ENCODE measurements at places on chromosomes 3 and 15.
A peak's percentile ranks its signal among the peaks of the same experiment; 100 is the strongest.

DNA sequence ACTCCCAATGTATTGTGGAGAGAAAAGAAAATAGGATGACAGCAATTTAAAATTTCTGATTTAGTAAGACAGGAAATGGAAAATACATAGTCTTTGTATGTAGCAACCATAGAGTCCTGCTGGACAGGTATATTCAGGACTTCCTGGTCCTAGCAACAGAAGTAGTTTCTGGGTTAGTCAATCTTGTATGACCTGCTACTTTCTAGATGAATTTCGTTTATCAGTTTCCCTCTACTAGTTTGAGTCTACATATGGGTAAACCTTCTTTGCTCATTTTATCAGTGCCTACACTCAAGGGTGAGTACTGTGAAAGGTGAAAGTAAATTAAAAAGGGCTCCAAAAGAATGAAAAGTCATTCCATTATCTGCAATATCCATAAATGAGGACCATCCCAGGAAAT is 309.8 kb downstream of the UNC13C start:
- DNase-seq = no peak

DNA sequence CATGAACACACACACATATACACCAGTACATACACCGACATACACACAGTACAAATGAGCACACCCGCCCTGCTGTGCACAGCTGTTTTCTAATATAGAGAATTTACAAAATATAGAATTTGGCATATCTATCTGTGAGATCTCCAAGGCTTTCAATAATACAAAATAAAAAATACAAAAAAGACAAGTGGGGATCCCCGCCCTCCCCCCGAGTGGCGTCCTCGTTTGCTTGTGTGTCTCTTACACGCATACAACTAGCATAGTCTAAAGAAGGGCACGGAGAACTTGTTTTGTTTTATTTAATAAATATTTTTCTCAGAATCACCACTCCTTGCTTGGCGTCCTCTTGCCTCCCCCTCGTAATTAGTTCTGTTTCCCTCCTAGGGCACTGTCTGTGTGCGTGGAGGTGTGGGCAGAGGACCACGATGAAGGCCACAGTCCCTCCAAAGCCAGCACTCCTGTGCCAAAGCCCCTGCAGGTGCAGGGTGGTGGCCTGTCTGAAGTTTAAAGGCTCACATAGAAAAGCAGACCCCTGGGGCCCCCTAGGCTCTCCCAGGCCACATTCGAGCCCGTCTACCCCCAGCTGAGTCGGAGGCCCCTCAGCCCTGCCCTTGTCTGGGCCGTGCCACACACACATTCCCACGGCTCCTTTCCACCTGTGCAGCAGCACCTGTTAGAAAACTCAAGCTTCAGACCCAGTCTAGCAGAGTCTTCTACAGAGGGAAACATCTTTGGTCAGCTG is 82.1 kb downstream of the SEC22A start:
- no peak for DNase-seq

GRCh38 chr3:149643482-149643798 is 14.4 kb downstream of the WWTR1 start:
- no peak for DNase-seq

GRCh38 chr3:138862924-138863775 is 28.4 kb upstream of the PIK3CB start:
- peak; percentile 64 for DNase-seq

DNA sequence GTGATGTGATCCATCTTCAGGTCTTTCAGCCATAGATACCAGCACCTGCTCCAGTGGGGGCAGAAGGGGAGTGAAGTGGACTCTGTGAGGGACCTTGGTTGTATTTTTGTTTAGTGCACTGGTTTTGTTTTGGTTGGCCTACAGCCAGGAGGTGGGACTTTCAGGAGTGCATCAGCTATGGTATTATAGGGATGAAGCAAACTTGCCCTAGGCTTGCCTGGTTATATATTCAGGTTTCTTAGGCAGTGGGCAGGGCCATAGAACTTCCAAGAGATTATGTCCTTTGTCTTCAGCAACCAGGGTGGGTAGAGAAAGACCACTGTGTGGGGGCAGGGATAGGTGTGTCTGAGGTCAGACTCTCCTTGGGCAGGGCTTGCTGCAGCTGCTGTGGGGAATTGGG is 337.3 kb upstream of the SGO1 start:
- DNase-seq = no peak

DNA sequence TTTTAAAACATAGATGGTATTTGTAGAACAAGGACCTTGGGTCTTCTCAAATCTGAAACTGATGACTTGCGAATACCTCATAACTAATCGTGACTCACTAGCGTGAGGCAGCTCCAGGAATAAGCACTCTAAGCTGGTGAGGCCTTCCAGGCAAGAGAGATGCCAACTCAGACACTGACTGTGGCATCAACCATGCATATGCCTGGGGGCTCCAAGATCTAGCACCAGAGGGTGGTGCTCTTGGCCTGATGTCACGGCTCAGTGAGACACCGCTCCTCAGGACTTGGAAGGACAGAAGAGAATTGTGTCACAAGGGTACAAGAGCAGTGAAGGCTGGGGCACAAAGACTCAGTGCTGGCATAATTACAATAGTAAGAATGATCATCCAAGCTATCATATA is 125.0 kb upstream of the TRIM42 start:
- no peak for DNase-seq

- no peak for DNase-seq
Measured at GRCh38 chr3:187725224-187725623, 20.0 kb downstream of the BCL6 start.

GRCh38 chr3:42080453-42080872 is 10.7 kb upstream of the TRAK1 start:
- DNase-seq = no peak

- DNase-seq = no peak
Measured at GRCh38 chr3:14783480-14784086, 35.2 kb upstream of the FGD5 start.

- no peak for DNase-seq
Measured at GRCh38 chr15:57082054-57082728, 163.7 kb downstream of the TCF12 start.

DNA sequence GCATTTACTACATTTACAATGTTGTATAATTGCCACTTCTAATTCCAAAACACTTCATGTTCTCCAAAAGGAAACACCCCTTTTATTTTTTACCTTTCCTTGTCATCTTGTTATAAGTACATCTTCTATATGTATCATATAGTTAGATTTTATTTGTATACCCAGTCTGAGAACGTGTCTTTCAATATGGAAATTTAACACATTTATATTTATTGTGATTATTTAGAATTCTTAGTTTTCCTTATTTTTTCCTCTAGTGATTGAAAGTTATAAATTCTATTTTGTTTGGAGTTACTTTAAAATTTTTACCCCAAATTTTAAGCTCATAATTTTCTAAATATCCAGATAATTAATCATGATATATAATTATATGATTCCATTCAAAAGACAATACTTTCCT is 15.8 kb downstream of the CMTM8 start:
- no peak for DNase-seq

- DNase-seq = no peak
Measured at GRCh38 chr3:36214460-36214859, 165.8 kb upstream of the STAC start.

- DNase-seq = no peak
Measured at GRCh38 chr3:25747033-25747432, 36.2 kb downstream of the NGLY1 start.

- no peak for DNase-seq
Measured at GRCh38 chr3:65350801-65351476, 663.1 kb upstream of the ADAMTS9 start.

- no peak for DNase-seq
Measured at GRCh38 chr3:143830786-143831185, 17.5 kb downstream of the SLC9A9 start.
